ENCODE measurements at places on chromosomes 2 and 18. TPM values are rescaled to one million over a fixed set of nuclear protein-coding genes. Genes with fewer than 3 reads are reported as not detected.

LRATD1 gene
- total RNA-seq, result 9.2 TPM

PLGLB1 gene
- total RNA-seq, result 5.0 TPM

ANKRD30BL gene
- total RNA-seq, result 0.67 TPM

SKOR2 gene
- total RNA-seq, result not detected

MCEE gene
- total RNA-seq, result 16.6 TPM

TCF23 gene
- not detected for total RNA-seq

DNAJC5G gene
- total RNA-seq, result not detected

BUB1 gene
- total RNA-seq, result 0.94 TPM

- no peaks in the 10 kb centered on the region for H3K4me1 ChIP-seq
- no peak overlapping the region for H3K27ac ChIP-seq
- H3K4me3 ChIP-seq, result no peak overlapping the region
These were observed 36.1 kb upstream of the ANKRD62 start for GRCh38 chr18:12057419-12058039.

DNA sequence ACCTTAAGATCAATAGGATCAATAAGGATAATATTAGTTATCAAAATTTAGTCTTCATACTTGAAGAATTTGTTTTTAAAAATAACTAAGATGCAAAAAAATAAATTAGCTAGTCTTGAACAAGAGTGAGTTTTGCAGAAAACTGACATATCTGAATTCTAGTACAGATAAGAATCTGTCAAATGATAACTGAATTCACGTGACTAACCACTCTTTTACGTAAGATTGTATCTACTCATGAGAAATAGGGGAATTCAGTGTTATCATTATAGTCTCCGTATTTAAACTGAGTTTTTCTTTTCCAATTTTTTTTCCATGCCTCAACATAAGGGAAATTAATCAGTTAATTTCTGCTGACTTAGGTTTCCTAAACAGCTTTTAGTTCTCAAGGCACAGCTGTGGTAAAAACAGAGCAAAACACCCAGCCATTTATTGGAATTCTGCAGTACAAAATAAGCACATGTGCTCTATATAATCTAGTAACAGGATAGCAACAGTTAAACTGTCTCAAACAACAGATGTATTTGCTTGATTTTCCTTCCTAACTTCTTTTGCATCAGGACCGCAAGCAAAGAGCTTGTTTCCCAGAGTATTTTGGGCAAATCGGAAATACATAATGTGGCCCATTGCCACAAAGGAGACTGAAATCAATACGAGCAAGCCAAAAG lies 19.1 kb downstream of the SLC40A1 start:
- H3K4me1 ChIP-seq, result peaks cover 7% of the 10 kb centered on the region
- peaks cover 30% of the 10 kb centered on the region for H3K36me3 ChIP-seq
- DNase-seq, result no peak

DNA sequence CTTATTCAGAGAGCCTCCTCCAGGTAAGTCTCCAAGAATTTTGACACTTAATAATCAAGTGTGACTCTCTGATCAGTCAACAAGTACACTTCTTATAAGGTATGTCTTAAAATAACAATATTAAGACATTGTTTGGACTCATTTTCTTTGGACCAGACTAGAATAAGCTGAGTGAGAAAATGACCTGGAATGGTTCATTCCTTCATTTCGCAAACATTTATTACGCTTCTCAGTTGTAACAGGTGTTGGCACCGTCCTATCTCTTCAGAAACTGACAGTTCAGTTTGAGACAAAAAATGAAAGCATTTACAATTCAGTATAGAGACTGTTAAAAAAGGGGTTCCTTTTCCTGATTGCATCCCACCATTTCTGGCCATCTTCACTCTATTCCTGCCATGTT lies 46.6 kb downstream of the TSPYL6 start:
- peak overlapping the region; percentile 75 for H3K27ac ChIP-seq
- H3K4me3 ChIP-seq, result no peak overlapping the region
- no peaks in the 10 kb centered on the region for H3K27me3 ChIP-seq
- peaks cover 25% of the 10 kb centered on the region for H3K4me1 ChIP-seq

DNA sequence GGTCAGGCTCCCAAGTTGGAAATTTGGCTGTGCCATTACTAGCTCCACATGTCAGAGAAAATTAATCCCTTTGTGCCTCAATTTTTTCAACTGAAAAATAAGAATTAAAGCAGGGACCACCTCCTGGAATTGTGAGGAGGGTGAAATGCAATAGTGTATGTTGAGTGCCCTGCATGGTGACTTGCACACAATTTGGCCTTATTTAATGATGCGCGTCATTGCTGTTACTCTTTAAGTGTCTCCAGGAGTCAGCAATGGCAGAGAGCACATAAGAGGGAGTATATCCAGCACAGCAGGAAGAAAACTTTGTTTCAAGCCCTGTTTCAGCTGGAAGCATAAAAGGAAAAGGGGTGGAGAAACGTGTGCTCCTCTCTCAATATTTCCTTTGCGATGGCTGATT lies 215.8 kb downstream of the ALK start:
- H3K4me1 ChIP-seq, result no peaks in the 10 kb centered on the region
- H3K36me3 ChIP-seq, result no peaks in the 10 kb centered on the region
- no peak overlapping the region for H3K27ac ChIP-seq
- no peaks in the 10 kb centered on the region for H3K27me3 ChIP-seq

- H3K36me3 ChIP-seq, result no peaks in the 10 kb centered on the region
- H3K27me3 ChIP-seq, result no peaks in the 10 kb centered on the region
- no peaks in the 10 kb centered on the region for H3K4me1 ChIP-seq
- peak; percentile 50 for DNase-seq
- no peak overlapping the region for H3K27ac ChIP-seq
These were observed 166.8 kb upstream of the CHAC2 start for GRCh38 chr2:53600815-53601214.

DNA sequence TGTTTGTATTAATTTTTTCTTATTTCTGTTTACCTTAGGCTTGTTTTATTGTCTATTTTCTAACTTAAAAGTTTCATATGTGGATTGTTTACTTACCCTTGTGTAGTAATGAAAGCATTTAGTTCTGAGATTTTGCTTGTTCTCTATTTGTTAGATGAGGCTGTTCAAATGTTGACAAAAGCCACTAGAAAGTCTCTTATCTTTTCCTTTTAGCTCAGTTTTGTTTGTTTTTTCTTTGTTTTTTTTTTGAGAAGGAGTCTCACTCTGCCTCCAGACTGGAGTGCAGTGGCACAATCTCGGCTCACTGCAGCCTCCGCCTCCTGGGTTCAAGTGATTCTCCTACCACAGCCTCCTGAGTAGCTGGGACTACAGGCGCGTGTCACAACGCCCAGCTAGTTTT lies 30.9 kb downstream of the USP14 start:
- peaks cover 5% of the 10 kb centered on the region for H3K36me3 ChIP-seq
- H3K4me1 ChIP-seq, result no peaks in the 10 kb centered on the region
- no peak overlapping the region for H3K27ac ChIP-seq

DNA sequence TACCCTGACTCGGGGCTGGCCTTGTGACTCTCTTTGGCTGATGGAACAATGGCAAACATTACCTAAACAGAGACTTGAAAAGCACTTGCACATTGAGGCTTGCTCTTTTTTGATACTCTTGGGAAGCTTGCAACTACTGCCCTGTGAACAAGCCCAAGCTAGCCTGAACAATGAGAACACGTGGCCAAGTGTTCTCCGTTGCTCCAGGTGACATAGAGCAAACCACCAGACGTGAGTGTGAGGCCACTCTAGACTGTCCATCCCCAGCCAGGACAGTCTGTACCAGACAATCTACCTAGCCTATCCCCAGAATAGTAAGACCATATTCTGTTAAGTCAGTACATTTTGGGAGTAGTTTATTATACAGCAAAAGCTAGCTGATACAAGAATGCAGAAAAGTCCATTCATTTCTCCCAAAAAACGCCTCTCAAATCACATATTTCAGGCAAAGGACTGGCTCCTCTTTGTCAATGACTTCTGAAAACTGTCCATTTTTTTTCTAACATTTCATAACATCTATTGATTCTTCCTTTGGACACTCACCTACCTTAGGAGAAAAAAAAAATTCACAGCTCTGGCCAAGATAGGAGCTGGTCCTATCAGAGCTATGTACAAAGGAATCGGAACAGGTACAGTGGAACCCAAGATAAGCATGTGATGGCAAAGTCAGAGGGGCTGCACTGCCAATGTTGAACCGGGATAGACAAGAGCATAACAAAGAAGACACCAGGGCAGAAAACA lies 142.1 kb upstream of the PKDCC start:
- no peaks in the 10 kb centered on the region for H3K27me3 ChIP-seq
- H3K4me1 ChIP-seq, result no peaks in the 10 kb centered on the region
- H3K27ac ChIP-seq, result no peak overlapping the region

- no peak overlapping the region for H3K4me3 ChIP-seq
- no peaks in the 10 kb centered on the region for H3K27me3 ChIP-seq
- H3K4me1 ChIP-seq, result no peaks in the 10 kb centered on the region
These were observed 298.1 kb downstream of the TGIF1 start for GRCh38 chr18:3748086-3748485.

GRCh38 chr2:127648321-127648720 lies 2.4 kb downstream of the GPR17 start:
- H3K4me1 ChIP-seq, result peaks cover 48% of the 10 kb centered on the region
- H3K27me3 ChIP-seq, result no peaks in the 10 kb centered on the region
- H3K4me3 ChIP-seq, result no peak overlapping the region

DNA sequence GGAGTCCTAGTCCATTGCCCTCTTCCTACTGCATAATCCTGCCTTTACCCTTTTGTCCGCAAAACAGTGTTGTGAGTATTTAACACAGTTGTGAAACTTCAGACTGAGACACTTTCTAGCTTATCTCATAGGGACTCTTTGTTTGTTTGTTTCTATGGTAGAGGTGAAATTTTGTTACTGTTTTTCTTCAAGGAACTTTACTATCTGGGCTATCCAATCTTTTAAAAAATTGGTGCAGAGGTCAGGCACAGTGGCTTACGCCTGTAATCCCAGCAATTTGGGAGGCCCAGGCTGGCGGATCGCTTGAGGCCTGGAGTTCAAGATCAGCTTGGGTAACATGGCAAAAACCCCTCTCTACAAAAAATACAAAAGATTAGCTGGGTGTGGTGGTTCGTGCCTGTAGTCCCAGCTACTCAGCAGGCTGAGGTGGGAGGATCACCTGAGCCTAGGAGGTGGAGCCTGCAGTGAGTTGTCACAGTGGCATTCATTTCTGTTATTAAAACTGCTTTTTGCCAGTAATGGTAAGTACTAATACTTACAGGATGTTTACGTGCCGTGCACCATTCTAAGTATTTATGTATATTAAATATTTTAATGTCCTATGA lies 18.8 kb downstream of the GMCL1 start:
- no peaks in the 10 kb centered on the region for H3K27me3 ChIP-seq
- peaks cover 16% of the 10 kb centered on the region for H3K36me3 ChIP-seq
- DNase-seq, result no peak
- no peak overlapping the region for H3K4me3 ChIP-seq
- H3K27ac ChIP-seq, result no peak overlapping the region

- no peaks in the 10 kb centered on the region for H3K4me1 ChIP-seq
- no peak overlapping the region for H3K27ac ChIP-seq
- DNase-seq, result no peak
- H3K27me3 ChIP-seq, result no peaks in the 10 kb centered on the region
These were observed 669.5 kb upstream of the REG3G start for GRCh38 chr2:78355967-78356366.
